A549 (cell line): ENCODE measurements at places on chromosomes 16 and 17.

GRCh38 chr17:10812674-10813073, 8.8 kb upstream of the TMEM238L start:
- DNase-seq: no peak

GRCh38 chr17:60601447-60602384, 1.7 kb downstream of the PPM1D start:
- peak; percentile 74 for DNase-seq

DNA sequence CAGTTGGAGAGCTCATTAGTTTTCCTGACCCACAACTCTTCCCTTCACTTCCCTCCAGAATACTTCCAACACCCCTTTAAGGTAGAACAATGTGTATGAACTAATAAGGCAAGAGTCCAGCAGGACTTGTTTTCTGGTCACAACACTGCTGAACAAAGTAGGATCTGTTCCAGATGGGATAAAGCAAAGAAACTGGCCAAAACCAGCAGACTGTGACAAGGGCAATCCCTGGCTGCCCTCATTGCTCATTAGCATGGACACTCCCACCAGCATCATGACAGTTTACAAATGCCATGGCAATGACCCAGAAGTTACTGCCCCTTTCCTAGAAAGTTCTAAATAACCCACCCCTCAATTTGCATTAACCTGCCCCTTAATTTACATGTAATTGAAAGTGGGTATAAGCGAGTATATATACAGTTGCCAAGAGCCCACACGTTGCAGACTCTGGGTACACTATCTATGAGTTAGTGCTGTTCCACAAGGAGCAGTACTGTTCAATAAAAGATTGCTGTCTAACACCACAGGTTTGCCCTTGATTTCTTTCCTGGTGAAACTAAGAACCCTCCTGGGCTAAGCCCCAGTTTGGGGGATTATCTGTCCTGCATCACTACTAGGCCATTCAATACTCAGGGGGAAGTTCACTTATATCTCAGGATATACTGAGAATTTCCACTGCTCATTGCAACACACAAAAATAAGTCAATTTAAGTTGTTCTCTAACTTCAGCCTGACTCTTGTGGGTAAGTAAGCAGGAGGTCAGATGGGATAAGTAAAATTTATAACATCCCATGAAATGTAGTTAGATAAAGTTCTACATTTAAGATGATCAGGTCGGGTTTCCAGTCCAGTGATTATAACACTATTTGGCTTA, 82.3 kb downstream of the SSH2 start:
- no peak for DNase-seq

GRCh38 chr17:44774271-44775135, 15.7 kb downstream of the ADAM11 start:
- DNase-seq: peak; percentile 99

GRCh38 chr17:66831383-66832210, 3.3 kb upstream of the CACNG5 start:
- DNase-seq: no peak

DNA sequence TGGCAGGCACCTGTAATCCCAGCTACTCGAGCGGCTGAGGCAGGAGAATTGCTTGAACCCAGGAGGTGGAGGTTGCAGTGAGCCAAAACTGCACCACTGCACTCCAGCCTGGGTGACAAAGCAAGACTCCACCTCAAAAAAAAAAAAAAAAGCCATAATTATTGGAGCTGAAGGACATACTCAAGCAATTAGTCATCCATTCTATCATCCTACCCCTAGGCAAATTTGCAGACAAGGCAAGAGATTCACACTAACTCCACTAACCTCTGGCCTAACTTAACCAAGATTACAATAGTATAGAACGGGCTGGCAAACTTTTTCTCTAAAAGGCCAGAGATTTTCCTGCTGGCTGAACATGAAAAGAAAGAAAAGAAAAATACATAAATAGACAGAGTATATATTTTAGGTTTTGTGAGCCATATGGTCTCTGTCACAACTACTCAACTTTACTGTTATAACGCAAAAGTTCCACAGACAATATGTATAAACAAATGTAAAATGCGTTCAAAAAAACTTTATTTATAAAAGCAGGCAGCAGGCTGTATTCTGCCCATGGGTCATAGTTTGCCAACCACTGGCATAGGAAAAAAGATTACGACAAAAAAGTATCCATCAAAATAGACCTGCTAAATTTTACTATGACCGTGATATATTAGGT, 29.7 kb downstream of the BRIP1 start:
- peak; percentile 40 for DNase-seq

DNA sequence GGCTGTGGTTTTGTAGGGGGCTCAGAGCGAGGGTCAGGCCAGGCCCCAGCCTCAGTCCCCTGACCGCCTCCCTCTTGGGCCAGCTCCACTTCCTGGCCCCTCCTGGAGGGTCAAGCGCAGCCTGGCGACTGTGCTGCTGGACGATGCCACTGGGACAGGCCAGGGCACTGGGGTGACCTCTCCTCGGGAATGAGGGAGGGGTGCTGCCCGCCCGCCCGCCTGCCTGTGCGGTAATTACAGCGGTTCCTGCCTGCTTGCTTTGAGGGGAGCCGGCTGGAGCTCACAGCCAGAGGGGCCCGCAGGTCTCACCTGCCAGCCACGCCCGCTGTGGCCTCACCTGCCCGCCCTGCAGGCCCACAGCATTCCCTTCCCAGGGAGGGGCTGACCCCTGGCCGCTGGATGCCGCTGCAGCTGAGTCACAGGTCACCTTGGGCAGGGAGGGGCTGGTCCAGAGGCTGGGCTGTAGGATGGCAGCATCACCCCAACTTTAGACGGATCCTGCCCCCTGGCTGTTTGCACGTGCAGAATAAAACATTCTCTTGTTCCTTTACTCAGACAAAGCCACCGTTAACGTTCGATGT, 76.7 kb upstream of the CBX4 start:
- peak; percentile 82 for DNase-seq

DNA sequence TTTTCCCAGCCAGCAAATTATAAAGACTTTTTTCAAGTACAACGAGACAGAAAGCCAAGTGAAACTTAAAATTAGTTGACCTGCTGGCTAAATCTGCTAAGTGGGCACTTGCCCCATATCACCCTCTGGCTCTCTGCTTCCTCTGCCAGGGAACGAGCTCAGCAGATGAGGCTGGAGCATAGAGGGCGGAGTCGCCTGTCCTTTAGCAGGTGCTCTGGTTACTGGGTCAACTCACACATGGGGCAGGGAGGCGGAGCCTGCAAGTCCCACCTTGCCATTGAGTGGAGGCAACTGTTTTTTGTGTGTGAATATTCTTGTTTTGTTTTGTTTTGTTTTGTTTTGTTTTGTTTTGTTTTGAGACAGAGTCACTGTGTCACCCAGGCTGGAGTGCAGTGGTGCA, 62.5 kb downstream of the EMP2 start:
- DNase-seq: no peak

DNA sequence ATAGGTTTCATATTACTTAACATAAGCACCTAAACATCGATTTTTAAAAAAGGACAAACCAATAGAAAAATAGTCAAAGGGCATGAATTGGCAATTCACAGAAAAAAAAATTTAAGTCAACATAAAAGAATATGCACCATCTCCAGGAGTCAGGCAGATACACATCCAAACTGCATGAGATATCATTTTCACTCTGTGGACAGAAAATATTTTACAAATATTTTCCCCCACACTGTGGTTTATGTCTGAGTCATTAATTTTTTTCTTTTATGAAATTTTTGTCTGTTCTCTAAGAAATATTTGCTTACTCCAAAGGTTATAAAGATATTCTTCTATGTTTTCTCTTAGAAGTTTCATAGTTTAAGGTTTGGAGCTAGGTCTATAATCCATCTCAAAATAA, 74.4 kb upstream of the DNAH17 start:
- no peak for DNase-seq

DNA sequence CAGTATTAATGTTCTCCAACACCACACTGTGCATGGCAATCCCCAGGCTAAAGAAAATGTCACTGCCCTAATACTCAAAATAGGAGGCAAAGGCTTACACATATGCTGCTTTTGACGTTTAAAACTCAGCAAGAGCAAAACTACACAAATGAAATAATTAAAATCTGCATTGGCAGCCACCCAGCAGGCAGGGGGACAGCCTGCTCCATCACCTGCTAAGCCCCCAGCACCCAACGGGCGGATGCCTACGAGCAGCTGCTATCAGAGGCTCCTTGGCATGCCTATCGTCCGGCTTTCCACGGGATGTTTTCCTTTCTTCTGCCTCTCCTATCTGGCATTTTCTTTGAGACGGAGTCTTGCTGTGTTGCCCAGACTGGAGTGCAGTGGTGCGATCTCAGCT, 337.5 kb downstream of the SOX9 start:
- DNase-seq: no peak

GRCh38 chr17:48551214-48551555, 6.3 kb upstream of the HOXB2 start:
- DNase-seq: no peak

DNA sequence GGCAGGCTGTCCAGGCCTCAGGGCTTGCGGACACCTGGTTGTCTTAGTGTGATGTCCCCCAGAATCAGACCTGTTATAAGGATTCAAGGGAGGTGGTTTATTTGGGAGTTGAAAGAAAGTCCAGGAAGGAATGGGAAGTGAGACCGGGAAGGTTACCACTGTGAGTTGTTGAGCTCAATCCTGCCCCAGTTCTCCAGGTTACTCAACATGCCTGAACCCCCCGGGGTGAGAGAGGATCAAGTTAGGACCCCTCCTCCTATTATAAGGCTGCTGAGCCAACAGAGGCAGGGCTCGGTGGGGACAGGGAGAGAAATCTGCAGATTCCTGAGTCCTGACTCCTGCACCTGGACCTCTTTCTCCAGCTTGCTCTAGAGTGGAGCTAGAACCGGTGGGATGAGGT, 86.4 kb downstream of the MRM1 start:
- no peak for DNase-seq

- DNase-seq: no peak
These were observed 310.7 kb upstream of the ASIC2 start for GRCh38 chr17:33603789-33604188.

DNA sequence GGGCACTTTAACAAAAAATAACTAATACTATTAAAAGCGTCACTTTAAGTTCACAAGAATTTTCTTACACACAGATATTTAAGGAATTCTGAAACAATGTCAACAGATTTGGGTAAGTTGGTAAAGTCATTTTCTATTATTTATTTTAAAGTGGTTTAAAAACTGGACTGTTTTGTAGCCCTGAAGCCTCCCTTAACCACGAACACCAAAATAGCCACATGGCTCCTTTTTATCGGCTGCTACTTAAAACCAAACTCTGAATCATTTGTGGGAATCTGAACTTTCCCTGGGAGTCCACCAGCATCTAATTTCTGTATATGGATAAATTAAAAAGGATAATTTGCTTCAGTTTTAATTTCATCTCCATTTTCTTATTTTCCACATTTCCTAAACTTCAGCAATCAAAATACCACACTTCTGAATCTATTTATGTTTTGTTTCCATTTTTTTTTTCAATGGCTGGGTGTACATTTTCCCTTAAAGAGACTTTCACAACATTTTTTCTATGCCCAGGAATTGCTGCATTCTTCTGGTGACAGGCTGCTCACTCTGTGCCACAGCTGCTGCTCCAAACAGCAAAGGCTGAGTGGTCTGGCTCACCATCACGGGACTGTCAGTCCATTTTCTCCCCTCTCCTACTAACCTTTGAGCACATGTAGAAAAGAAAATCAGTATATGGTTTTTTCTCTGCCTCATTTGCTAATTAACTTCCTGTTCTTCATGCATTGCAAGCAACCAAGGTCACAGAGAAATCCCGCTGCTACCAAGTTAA, 255.5 kb upstream of the KCNJ16 start:
- no peak for DNase-seq

DNA sequence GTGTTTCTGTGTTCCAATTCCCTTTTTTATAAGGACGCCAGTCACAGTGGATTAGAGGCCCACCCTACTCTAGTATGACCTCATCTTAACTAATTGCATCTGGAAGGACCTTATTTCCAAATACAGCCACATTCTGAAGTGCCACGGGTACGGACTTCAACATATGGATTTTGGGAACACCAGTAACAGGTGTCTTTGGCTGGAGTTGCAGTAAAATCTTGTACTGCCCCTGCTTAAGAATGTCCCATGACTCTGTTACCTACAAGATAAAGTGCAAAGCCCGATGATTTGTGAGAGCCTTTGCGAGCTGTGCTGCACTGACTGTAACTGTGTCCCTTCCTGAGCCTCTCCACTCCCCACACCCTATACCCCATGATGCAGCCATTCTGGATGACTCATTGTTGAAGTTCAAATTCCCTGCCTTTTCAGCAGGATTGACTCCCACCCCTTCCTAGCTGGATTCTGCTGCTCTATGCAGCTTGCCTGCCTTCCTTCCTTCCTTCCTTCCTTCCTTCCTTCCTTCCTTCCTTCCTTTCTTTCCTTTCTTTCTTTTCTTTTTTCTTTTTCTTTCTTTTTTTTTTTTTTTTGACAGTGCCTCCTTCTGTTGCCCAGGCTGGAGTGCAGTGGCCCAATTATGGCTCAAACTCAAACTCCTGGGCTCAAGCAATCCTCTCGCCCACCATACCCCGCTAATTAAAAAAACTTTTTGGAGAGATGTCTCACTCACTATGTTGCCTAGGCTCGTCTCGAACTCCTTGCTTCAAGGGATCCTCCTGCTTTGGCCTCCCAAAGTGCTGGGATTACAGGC, 2.1 kb downstream of the HCRT start:
- DNase-seq: peak; percentile 58

GRCh38 chr16:84806256-84806889, 13.4 kb upstream of the CRISPLD2 start:
- DNase-seq: peak; percentile 52

DNA sequence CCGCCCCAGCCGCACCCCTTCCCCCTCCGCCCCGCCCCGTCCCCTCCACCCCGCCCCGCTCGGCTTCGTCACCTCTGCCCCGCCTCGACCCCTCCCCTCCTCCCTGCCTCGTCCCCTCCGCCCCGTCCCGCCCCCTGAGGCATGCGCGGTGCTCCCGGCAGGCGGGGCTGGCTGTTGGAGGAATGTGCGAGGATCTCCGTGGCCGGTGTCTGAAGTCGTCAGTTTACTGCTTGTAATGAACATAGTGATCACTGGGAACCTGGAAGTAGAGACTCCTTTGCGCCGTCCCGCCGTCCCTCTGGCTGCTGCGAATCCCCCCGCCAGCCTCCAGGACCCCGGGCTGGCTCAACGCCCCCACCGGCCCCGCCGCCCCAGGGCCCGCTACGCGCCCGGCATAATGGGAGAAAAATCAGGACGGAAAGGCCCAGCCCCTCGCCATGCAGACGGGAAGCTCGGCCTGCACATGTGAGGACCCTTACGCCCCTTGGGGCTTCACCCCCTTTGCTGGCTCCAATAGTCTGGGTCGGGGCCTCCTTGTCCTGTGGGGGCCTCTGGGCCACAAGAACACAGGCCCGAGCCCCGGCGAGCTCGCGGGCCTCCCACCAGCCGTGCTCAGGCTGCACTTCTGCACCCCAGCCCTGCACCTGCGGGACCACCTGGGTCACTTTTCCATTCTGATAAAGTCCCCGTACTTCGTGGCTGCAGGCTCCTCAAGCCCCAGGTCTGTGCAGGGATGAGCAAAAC, 743.1 kb downstream of the KCNJ18 start:
- DNase-seq: no peak

- peak; percentile 87 for DNase-seq
These were observed at the start of gene FAM83G for GRCh38 chr17:19004421-19005136. Gene FAM83G (minus strand): TSS chr17:19004764. CDS start chr17:19004041, 723 bp downstream.

DNA sequence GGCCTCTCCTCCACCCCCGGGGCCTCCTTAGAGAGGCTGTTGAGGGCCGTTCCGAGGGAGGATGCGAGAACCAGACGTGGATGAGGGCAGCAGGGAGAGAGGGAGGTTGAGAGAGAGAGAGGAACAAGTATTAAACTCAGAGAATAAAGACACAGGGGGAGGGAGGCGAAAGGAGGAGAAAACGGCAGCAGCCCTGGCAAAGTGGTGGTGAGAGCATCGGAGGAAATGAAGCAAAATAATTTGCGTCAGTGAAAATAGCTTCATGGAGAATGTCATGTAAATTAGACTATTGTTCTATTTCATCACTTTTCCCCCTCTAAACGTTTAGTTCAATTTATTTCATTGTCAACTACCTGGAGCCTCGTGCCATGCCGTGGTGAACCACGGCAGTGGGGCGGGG, 38.0 kb downstream of the PIPOX start:
- DNase-seq: no peak
